CD4-positive, alpha-beta T cell treated with Interleukin-10 for 1 hour (primary cell): ENCODE measurements at places on chromosomes 2 and 18.

- DNase-seq: no peak
These were observed 13.7 kb downstream of the SESTD1 start for GRCh38 chr2:179250848-179251504.

DNA sequence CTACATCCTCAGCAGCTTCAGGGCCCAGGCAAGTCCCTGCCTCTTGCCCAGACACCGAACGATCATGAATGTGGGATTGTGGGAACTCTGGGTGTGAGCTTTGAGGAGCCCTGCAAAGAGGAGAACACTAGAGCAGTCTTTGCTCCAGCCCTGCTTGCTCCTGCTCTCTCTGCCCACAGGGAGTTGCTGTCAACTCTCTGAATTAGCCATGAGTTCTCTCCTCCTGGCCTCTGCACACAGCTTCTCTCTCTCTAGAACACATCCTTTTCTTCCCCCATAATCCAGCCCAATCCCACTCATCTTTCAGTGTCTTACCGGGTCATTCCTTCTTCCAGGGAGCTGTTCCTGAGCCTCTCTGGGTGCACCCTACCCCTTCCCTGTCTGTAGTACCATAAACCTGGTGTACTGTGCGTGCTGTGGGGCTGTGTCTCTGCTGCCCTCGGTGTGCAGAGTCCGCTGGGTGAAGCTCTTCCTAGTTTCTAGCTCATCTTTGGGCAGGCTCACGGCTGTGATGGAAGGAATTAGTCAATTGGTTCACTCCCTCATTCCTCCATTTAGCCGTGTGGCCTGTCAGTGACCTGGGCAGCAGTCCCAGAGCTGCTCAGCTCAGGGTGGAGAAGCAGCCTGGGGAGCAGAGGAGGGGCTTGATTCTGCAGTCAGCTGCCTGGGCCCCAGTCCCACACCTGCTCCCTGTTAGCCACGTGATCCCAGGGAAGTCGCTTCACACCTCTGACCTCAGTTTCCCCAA, 132.9 kb upstream of the HDAC4 start:
- DNase-seq: no peak

GRCh38 chr2:31973665-31974064, 37.1 kb downstream of the MEMO1 start:
- DNase-seq: no peak

DNA sequence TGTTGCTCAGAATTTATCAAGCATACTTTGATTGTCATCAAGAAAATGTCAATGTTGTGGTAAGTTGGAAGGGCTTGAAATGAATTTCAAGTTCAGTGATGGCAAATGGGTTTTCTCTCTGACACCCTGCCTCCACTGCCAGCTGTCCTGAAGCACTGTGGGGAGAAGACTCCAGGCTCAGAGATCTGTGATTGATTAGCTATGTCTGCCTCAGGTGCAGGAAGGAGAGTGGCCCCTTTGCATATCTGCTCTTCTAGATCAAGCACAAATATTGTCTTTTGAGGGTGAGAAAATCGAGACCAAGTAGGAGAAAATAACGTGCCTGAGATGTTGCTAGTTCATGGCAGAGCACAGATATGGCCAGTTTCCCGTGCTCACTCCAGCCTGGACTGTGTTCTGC, 178.8 kb upstream of the GLI2 start:
- DNase-seq: no peak

- no peak for DNase-seq
These were observed 255.5 kb downstream of the RIT2 start for GRCh38 chr18:42860011-42860410.

- DNase-seq: no peak
These were observed 94.2 kb upstream of the ALKAL2 start for GRCh38 chr2:381941-382727.

GRCh38 chr18:70047931-70048603, 100.4 kb upstream of the CD226 start:
- no peak for DNase-seq

- DNase-seq: no peak
These were observed 410.9 kb upstream of the CYRIA start for GRCh38 chr2:17076533-17076932.

GRCh38 chr2:74546004-74546403, 7.7 kb downstream of the LOXL3 start:
- DNase-seq: no peak

DNA sequence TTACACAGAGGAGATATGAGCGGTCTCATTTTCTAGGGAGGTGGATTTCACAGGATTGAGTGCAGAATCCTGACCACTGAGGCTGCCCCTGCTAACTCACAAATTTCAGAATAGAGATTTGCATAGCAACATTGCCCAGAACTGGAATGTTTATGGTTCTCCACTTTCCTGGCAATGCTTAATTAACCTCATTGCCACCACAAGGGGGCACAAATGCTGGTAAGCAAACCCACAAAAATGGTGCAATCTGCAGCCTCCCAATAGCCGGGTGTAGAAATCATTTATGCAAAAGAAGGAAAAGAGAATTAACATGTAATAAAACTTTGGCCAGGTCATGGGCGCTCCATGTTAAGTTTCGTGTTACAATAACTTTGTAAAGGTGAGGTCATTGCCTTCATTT, 112.4 kb downstream of the CYRIA start:
- peak; percentile 24 for DNase-seq

GRCh38 chr18:55473058-55473457, 114.9 kb downstream of the TCF4 start:
- no peak for DNase-seq

- no peak for DNase-seq
These were observed 110.8 kb downstream of the TDRD15 start for GRCh38 chr2:21234464-21235120.

DNA sequence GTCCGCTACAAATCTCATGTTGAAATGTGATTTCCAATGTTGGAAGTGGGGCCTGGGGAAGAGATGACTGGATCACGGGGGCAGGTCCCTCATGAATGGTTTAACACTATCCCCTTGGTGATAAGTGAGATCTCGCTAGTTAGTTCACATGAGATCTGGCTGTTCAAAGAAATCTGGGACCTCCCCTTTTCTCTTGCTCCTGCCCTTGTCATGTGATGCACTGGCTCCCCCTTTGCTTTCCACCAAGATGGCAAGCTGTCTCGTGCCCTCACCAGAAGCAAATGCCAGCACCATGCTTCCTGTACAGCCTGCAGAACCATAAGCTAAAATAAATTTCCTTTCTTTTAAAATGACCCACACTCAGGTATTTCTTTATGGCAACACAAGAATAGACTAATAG, 57.3 kb upstream of the C2orf15 start:
- DNase-seq: no peak

DNA sequence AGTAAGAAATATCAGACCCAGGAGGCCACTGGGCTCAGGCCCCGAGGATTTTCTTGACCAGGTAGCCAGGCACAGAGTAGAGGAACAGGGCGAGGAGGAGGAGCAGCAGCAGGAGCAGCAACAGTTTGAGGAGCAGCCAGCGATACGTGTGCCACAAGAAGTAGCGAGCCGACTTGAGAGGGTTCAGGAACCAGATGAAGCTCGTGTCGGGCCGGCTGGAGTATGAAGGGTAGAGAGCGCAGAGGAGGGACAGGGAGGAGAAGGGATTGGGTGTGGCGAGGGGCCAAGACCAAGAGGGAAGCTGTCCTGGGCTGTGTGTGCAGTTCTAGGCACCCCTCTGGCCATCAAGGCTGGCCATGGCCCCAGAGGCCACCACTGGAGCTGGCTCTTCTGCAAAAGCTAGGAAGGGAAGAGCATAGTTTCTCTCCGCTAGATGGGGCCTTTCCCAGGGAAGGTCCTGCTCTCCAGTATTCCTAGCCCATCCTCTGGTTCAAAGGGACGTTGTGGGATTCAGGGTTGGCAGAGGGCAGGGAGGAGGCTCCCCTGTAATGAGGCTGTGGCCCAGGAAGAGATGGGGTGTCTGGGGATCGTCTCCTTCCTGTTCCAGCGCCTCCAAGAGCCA, 17.8 kb downstream of the OTOF start:
- no peak for DNase-seq

GRCh38 chr18:35348001-35348400, 3.8 kb upstream of the ZNF24 start:
- DNase-seq: no peak

DNA sequence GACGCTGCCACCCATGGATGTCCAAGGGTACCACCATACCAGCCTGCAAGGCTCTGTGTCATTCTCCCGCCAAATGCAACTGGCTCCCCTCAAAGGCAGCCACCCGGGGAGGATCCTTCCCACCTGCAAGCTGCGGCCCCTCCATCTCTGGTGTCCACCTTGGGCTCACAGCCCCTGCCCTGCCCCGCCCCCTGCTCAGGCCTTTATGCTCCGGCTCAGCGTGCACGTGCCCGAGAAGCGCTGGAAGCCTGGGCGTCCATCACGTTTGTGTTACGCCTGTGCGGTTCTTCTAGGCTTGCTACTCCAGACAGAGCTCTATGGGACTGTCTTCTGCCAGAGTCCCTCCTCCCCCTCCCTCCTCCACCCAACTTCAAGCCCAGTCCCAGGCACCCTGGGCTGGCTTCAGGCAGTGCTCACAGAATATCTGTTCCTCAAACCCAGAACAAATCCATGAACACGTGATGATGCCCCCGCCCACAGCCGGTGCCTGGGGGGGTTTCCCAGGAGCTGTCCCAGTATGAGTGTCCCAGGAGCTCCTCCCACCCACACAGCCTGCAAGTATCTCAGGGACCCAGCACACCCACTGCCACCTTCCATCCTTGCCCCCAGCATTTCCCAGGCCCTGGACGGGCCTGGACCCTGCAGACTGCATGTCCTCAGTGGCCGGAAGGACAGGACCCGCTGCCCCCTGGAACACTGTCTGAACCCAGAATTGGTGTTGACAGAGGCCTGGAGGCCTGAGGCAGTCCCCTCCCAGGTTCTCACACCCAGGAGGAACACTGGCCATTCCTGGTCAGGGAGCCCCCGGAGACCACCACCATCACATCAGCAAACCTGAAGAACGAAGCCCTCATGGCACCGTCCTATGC, 30.3 kb downstream of the KIF1A start:
- DNase-seq: no peak

DNA sequence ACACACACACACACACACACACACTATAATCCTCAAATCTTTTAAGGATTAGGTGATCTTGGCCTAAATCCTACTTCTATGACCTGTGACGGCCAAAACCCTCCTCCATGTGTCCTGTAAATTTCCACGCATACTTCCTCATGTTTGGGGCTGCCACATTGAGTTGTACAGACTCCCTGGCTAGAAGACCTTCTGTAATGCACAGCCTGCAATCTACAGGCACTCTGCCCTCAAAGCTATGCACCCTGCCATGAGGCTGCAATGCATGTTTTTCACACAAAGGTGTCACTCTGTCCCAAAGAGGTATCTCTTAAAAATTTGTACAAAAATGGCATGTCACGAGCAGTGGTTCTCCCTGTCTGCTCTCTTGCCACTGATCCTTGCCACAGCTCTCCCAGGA, 26.4 kb upstream of the B4GALT6 start:
- no peak for DNase-seq

DNA sequence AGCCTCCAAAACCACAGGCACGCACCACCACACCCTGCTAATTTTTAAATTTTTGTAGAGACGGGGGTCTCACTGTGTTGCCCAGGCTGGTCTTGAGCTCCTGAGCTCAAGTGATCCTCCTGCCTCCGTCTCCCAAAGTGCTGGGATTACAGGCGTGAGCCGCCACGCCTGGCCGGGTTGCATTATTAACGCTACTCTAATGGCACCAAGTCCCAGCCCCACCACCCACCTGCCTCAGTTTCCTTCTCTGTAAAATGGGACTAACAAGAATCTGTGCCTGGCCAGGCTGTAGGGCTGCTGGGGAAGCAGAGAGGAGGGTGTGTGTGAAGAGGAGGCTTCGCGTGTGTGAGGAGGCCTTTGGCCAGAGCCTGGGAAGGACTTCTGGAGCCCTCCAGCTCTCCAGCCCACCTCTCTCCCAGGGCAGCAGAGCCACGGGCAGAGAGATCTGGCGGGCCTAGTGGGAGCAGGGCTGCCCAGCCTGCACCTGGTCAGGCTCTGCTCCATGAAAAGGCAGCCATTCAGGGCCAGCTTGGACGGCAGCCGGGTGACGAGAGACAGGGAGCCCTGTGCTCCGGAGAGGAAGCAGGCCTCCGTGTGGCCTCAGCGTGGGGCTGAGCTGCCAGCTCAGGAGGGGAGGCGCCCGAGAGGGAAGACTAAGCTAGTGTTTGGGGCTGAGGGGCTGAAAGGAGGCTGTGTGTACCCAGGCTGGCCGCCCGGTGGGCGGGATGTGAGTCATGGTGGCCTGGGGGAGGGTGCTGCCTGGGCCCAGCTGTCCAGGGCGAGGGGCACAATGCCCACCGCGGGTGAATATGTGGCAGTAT, 7.4 kb upstream of the B3GNT7 start:
- no peak for DNase-seq

DNA sequence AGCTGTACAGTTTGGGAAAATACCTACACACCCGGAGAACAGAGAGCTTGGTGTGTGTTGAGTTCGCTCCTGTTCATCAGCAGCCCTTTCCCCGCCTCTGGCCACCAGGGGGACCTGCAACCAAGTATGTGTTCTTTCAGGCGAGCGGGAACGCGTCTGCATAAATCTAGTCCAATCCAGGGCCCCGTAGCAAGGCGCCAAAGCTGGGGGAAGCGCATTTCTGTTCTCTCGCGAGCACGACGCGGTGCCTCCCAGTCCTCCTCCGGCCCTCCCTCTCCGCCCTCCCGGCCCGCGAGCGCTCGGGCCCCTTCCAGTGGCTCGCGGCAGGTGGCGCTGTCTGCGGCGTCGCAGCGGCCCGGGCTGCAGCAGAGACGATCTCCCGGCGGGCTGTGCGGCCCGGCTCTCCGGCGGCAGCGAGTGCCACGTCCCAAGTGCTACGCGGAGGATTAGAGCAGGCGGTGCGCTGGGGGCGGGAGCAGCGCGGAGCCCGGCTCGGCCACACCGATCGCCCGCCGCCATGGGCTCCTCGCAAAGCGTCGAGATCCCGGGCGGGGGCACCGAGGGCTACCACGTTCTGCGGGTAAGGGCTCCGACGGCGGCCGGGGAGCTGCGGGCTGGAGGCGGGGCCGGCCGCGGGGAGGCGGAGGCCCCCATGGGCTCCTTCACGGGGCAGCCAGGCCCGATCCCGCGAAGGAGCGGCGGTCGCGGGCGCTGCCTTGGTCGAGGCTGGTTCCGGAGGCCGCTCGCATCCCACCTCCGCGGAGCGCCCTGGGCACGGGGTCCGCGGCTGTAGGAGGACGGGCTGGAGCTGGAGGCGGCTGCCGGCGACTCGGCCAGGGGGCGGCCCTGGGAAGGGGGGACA, at the start of gene GORASP2:
Gene GORASP2 (plus strand): TSS at position 430 of the 862 bp plus-strand sequence. CDS start 88 bp downstream, at position 518.
- peak; percentile 99 for DNase-seq

GRCh38 chr2:164068063-164068462, 332.3 kb upstream of the FIGN start:
- no peak for DNase-seq

DNA sequence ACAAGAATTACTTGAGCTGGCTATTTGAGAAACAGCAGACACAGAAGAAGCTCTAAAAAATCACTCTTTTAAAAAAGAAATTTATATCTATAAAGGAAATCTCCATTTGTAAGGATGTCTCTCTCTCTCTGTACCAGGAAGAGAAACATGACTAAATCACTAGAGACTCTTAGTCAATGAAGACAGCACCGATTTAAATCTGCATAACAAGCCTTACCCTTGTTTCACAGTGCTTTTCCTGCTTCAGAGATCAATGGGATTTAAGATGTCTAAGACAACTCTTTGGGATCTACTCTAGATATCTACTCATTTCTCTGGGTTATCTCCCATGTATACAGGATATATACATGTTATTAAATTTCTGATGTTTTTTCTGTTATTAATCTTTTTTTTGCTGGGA, 359.2 kb upstream of the RND3 start:
- DNase-seq: no peak
